Stimulated activated CD8-positive, alpha-beta memory T cell treated with anti-CD3 and anti-CD28 coated beads, Interleukin-7, amount 100 ng/mL, for 4 hours (primary cell): ENCODE measurements at places on chromosomes 2 and 18.

DNA sequence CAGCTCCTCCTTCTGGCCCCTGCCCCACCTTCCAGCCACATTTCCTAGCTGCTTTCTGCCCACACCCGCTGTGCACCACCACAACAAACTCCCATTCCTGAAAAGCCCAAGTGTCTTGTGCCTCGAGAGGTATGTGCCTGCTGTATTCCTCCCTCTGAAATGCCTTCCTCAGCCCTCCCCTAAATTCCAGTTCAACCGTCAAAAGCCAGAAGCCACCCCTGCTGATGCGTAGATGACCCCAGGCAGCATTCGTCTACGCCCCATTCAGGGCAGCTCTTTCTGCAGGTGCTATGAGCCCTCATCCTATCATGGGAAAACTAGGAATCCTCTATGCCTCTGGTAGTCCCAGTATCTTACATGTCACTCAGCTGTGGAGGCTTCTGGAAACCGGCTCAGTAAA lies 71.7 kb downstream of the DNMT3A start:
- DNase-seq, result no peak

GRCh38 chr18:7980656-7981055 lies 413.5 kb downstream of the PTPRM start:
- DNase-seq, result no peak

GRCh38 chr2:224670203-224670602 lies 46.0 kb downstream of the CCDC195 start:
- no peak for DNase-seq

- DNase-seq, result no peak
Measured at GRCh38 chr18:48800466-48800865, 150.3 kb downstream of the SMAD7 start.

DNA sequence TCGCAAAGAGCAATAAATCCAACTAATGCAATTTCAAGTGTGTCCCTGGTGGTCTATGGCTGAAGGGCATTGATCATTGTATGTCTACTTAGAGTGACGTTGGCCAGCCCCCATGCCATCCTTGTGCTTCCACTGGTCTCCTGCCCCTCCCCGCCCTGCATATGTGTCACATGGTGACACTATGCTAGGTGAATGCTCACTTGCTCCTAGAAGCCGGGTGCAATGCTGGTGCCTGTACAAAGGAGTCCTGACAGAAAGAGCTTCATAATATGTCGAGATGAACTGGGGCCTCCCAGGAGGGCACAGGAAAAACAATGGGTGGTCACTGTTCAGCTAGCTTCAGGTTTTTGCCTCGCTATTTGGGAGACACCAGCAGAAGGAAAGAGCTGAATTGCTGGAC lies 5.9 kb upstream of the TRABD2A start:
- no peak for DNase-seq

GRCh38 chr18:79513381-79514081 lies 117.8 kb downstream of the NFATC1 start:
- no peak for DNase-seq

DNA sequence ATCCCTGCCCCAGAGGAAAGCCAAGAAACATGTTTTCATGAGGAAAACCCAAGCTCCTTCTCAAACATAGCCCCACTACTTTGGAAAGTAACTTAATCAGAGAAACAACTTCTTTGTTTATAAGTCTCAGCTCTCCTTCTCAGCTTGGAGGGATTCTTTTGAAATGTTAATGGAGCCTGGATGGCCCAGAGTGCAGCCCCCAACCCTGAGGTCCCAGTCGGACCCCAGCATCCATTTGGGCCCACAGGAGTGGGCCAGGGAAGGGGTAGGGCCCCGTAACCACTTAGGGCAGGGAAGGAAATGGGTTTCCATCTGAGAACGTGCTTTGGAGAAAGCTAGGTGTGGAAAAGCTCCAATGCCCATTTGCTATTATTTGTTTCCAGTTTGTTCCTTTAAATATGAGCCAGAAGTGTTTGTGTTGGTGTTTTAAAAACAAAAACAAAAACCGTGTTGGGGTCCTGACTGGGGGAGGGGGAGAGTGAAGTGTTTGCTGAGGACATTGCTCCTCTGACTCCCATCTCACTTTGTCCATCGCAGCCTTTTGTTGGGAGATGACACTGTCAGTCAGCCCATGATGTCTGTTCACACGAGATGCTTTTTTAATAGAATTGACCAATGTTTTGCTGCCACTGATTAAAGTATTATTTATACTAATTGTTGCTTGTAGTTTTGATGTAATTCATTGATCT lies 1.6 kb upstream of the HOXD3 start:
- DNase-seq, result no peak

DNA sequence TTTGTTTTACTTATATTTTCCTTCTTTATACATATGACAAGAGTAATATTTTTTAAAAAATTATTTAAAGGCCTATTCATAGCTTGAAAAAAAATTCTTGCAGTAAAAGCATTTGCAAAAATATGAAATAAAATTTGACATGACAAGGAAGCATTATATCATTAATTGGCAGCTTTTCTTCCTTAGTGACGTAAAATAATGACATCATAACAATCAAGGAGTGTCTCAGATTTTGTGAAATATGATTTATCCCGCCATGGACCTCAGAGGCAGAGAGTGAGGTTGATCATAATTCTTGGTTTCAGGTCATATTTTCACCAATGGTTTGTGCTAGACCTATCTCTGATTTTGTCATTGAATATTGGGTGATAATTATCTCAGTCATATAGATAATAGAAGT lies 176.0 kb downstream of the MIB1 start:
- no peak for DNase-seq
